GM12865 (cell line): ENCODE measurements at places on chromosomes 3 and 15.
A peak's percentile ranks its signal among the peaks of the same experiment; 100 is the strongest.

- DNase-seq: no peak
These were observed 161.3 kb downstream of the OCA2 start for GRCh38 chr15:27937851-27938250.

GRCh38 chr3:151445273-151446001 is 15.4 kb downstream of the IGSF10 start:
- DNase-seq: peak; percentile 23

GRCh38 chr3:150000641-150001040 is 29.9 kb upstream of the PFN2 start:
- DNase-seq: no peak

DNA sequence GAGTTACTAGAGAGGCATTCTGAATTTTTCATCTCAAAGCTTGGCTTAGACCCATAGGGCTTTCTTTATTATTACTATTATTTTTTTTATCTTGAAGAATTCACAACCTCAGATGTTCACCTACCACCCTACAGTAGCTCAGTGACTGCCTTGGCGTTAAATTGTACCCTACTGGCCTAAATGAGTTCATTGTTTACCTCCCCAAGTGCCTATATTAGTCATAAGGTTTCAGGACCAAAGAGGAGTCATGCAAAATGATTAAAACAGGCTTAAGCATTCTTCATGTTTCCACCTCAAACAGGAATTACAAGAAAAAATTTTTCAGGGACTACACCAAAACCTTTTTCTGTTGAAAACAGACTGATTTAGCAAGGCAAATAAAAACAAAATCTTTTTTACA is 751.5 kb downstream of the SQOR start:
- DNase-seq: peak; percentile 15

DNA sequence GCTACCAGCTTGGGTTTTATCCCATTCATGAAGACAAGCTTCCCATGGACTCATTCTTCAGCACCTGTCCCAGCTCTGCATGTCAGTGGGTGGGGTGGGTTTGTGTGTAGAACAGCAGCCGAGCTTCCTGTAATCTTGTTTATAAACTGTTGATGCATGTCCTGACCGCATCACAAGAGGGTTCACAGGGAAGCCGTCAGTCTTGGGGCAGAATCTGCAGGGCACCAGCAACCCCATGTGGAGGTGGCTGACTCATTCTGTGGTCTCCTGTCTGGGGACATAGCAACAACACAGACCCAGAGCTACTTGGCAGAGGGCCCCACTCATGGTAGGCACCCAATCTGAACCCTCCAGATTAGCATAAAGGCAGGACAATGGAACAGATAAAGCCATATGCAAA is 35.6 kb downstream of the DAPK2 start:
- DNase-seq: peak; percentile 98

DNA sequence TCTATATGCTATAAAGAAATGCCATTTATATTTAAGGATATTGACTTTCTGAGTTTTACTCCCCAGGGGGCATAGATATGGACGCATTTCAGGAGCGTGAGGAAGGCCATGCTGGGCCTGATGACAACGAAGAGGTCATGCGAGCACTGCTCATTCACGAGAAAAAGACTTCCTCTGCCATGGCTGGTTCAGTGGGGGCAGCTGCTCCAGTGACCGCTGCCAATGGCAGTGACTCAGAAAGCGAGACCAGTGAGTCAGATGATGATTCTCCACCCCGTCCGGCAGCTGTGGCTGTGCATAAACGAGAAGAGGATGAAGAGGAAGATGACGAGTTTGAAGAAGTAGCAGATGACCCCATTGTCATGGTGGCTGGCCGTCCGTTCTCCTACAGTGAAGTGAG is 38.4 kb downstream of the GTF2E1 start:
- peak; percentile 90 for DNase-seq

DNA sequence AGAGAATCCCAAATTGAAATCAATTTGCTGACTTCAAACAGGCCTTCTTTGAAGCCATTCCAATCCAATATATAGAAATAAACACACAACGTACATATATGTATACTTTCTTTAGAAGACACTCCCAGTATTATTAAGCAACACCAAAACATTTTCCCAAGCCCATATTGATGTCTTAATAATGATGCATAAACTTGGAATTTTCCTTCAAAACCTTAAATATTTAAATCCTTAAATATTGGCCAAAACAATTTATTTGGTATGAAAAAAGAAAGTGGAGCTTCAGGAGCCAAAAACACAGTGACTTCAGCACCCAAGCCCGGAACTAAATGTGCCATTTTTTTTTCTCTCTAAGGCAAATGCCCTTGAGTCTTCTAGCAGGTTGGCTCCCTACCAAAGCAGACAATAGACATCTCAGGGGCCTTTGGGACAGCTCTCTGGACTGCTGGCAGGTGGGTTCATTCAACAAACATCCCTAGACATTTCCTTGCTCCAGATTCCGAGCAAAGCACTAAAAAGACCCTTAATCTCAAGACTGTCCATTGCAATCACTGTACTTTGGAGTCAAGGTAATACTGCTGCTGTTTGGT is 384.7 kb downstream of the NTRK3 start:
- DNase-seq: no peak

GRCh38 chr15:98901434-98902072 is 106.0 kb downstream of the PGPEP1L start:
- DNase-seq: no peak

DNA sequence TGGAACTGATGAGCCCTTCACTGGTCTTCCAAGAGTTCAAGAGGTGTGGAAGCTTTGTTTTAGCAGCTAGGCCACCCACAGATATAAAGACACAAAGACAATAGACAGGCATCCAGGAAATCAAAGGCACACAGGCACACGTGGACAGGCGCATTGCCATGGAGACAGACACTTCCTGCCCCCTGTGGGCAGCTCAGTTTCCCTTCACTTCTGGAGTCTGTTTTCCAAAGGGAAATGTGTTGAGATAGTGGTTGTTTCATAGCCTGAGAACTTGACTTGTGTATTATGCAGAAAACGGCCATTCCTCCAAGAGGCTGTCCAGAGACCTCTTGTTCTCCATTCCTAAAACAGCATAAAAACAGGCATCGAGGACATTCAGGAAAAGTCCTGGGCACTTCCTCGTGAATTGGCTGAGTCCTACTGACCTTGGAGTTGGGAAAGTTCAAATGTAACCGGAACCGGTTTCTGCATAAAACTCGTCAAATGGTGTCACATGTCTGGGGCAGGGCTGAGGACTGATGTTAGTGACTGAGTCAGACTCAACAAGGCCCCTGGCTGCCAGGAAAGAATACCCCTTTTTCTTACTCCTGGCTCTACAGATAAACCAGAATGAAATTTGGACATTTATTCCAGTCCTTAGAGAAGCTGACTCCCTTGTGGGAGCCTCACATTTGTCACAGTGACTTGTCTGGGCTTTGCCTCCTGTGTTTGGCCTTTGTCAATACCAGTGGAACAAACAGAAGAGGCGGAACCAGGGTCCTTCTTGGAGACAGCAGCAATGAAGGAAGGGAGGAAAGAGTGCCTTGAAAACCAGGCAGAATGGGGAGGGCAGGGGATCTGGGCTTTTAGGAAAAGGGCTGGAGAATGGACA is 1.3 kb downstream of the ALPK3 start:
- peak; percentile 12 for DNase-seq

DNA sequence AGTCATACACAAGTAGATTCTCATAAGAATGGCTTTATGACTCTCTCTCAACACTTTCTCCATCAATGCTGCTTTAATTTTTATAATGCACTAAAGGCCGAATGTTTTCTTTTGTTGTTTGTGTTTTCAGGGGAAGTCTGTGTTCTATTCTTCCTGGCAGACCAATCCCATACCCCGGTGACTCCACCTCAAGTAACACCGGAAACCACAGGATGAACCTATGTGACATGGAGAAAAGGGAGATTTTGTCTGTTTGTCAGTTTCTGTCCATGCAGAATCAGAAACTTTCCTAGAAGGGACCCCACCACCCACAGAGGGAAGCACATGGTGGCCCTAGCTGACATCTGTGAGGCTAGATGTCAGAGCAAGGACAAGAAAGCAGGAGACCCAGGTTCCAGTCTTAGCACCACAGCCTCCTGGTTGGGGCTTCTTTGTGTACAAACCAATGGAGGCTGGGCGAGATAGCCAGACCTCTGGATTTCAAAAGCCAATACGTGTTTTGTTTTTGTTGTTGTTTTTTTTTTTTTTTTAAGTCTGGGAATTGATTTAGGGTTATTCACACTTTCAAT is 109.0 kb downstream of the OSBPL10 start:
- DNase-seq: no peak

- peak; percentile 20 for DNase-seq
These were observed 35.4 kb downstream of the EHD4 start for GRCh38 chr15:41936649-41937567.

DNA sequence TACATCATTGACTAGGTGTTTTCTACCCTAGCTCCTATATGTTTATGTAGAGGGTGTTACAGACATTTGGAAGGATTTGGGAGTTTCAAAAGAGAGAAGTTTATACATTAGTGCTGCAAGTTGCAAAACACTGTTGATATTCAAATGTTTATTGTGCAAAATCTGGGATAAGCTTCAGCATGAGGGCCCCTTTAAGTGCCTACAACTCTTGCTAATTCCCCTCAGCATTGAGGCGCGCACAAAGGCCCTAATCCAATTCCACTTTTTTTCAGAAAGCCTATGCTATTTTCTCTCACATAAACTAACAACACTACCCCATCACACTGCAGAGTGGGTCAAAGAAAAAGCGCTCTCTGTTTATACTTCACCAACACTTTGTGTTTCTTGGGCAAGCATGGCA is 208.0 kb downstream of the NR2F2 start:
- DNase-seq: no peak

DNA sequence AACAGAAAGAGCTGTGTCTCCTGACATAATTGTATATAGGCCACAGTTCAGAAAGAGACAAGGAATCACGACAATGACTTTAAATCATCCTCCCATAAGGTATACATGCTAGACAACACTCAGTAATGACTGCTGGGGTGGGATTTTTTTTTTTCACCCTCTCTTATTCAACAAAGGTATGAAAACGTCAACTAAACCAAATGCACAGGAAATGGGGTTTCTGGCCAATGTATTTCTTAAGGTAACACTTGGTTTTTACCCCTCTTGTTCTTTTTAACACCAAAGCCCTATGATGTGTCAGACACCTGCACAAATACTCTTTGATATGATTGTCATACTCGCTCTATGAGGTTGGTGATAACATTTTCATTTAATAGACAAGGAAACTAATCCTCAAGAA is 78.3 kb downstream of the MCF2L2 start:
- DNase-seq: no peak

DNA sequence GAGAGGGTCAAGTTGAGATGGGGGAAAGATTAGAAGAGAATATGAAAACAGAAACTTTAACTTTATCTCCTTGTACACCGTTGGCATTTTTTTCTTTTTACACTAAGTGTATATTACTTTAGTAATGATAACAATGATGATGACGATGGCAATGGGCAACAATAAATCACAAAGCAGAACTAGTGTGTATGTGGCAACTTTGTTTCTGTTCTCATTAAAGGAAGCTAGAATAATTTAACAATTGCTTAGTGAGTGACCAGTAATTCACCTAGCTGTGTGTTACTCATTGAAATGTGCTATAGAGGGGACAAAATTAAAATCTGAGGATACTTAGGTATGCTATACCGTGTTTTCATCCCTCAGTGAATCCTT is 318.5 kb upstream of the TBL1XR1 start:
- DNase-seq: no peak
